HT1080 (cell line): ENCODE measurements at places on chromosomes 5 and 9. TPM values are rescaled to one million over a fixed set of nuclear protein-coding genes. Genes with fewer than 3 reads are reported as not detected.

Gene CDO1
- 1.4 and 3.3 TPM in 2 replicates for total RNA-seq

- DNase-seq = no peak
Measured at GRCh38 chr9:127683723-127684122, 23.1 kb upstream of the CFAP157 start.

Gene MTAP
- 1.8 and 1.9 TPM in 2 replicates for total RNA-seq

GRCh38 chr5:22852807-22853660, at the start of gene CDH12:
TSS of gene CDH12 (minus strand) at chr5:22853344.
- peak; percentile 48 for DNase-seq

GRCh38 chr5:130923543-130924124, 241.4 kb downstream of the HINT1 start:
- peak; percentile 30 for DNase-seq

DNA sequence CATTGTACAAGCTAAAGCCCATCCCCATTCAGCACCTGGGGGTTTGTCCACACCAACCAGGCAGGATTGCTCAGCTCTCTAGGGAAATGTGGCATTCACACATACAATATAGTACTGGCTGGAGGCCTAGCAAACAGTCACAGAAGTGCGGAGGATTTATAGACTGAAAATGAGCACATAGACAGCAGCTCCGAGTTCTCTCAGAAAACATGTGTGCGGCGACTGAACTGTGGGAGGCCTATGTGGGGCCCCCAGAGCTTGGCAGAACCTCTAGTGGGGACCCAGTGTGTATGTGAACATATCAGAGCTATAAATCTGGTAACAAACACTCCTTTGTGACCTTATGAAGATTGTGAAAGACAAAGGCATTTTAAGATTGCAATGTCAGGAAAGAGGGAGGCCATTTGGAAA, 431.1 kb downstream of the DTWD2 start:
- no peak for DNase-seq

GRCh38 chr5:1842004-1842819, 40.5 kb downstream of the IRX4 start:
- no peak for DNase-seq

GRCh38 chr5:21126236-21126635, 1138.2 kb upstream of the CDH18 start:
- DNase-seq = no peak

Gene LIFR
- total RNA-seq = 3.0 and 4.0 TPM in 2 replicates

Gene PCDHA5
- not detected in 2 replicates for total RNA-seq

Gene HAVCR2
- 0.20 and 0.39 TPM in 2 replicates for total RNA-seq

GRCh38 chr5:28386712-28387111, 1348.3 kb upstream of the CDH9 start:
- no peak for DNase-seq

DNA sequence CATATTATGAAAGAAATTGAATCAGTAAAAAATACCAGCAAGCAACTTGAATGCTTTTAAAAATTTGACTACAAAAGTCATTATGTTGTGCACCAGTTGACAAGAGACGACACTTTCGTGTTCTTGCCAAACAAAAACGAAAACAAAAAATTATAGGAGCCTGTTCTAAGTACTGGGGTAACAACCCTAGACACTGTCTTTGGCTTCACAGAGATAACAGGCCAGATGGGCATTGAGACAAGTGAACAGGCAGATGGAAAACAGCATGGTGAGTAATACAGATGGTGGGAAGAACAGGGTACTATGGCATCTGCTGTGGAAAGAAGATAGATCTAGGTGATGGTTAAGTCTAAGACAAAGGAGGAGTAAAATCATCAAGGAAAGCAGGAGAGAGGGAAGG, 99.0 kb downstream of the CDH12 start:
- no peak for DNase-seq

DNA sequence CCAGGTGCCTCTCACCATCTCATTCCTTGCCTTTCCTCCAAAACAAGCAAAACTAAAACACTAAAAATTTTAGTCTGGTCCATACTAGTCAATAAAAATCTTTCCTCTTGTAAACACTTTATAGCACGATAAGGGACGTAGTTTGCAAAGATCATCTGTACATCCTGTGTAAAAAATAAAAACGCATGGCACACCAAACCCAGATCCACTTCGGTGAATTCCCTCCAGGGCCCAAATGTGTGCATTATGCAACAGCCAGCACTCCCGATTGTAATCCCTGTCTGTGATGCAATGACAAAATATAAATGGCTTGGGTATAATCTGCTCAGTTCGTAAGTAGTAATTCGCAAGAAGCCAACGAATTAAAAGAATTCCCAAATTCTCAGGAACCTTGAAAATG, 1.4 kb downstream of the FAM169A start:
- DNase-seq = no peak

DNA sequence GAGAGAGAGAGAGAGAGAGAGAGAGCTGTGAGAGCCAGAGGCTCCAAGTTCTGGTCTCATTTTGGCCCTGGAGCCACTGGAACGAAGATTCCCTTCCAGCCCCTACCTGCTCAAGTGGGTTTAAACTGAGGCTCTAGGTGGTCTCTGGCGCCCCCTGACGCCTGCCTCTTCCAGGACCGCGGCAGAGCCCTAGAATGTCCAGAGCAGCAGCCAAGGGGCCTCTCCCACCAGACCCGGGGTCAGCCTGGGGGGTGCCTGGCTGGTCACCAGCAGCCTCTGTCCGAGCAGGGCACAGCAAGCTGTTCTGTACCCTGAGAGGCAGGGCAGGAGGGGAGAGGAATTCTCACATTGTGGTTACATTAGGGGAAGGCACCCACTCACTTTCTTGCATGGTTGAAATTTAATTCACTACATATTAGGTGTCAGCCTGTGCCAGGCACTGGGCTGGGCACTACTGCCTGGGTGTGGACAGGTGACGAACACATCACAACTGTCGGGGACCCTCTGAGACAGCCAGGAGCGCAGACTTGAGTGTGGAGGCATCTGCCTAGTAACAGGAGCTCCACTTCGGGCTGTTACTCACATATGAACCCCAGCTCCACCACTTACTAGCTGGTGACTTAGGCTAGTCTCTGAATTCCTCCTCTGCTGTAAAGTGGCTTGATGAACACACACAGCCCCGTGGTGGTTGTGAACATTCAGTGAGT, 44.5 kb downstream of the AMBP start:
- peak; percentile 18 for DNase-seq

DNA sequence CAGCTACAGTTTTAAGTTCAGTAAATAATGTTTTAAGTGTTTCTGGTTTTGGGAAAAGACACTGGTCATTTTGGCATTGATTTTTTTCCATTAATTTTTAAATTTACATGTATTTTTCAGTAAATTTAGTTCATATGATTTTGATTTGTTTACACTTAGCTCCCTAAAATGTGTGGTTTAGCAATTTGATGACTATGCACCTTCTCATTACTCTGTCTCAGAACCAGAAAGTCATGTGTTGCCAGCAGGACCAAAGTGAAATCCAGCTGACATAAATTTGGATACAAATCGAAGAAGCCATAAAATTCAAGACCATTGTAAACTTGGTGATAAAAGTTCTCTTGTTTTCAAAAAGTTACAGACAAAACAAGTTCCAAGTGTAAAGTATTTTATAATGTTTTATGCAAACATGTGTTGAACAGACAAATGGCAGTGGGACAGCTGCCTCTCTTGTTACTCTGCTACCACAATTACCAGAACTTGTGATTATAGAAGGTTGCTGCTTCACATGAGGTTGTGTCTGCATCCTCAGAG, 354.8 kb downstream of the NR2F1-AS1 start:
- DNase-seq = no peak

GRCh38 chr9:110284211-110284844, 28.0 kb upstream of the TXN start:
- DNase-seq = no peak

Gene PCDHGA10
- total RNA-seq = 0.80 and 0.90 TPM in 2 replicates

Gene SPINK7
- not detected in 2 replicates for total RNA-seq

DNA sequence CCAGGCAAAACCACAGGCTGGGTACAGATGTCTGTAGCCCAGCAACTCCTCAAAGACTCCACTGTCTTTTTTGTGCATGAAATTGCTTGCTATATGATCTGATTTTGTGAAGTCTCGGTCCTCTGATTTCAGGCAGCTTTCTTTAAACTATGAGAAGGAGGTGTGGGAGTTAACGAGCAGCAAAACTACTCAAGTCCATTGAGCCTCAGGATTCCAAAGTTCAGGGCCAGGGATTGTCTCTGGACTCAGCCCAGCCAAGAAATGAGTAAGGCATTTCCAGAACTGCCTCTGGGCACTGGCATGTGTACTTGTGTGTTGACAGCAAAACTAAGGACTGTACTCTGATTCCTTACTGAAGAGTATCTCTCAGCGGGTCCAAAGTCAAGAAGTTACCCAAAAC, 53.4 kb upstream of the GLIS3 start:
- DNase-seq = no peak

GRCh38 chr9:121277518-121278295, 9.7 kb downstream of the GSN start:
- no peak for DNase-seq

DNA sequence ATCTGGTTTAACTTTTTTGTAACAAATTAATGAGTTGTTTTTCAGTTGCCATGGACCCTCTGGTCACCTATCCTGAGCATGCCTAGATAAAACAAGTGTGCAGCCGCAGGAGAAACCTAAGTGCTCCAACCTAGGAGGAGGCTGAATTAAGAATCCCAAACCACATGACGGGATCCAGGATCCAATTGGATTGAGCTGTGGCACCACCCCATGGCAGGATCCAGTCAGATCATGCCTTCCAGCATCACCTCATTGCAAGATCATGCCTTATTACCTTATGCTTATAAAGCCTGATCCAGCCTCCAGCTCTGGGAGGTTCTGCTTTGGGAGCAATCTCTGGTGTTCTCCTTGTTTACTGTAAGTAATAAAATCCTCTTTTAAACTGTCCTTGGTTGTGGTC, 662.0 kb downstream of the TLR4 start:
- DNase-seq = peak; percentile 20

Gene SEMA4D
- 5.0 and 10.5 TPM in 2 replicates for total RNA-seq

GRCh38 chr5:145772466-145772865, 62.7 kb downstream of the PRELID2 start:
- no peak for DNase-seq

Gene ZDHHC11
- total RNA-seq = 5.3 and 6.9 TPM in 2 replicates
